ENCODE measurements at places on chromosomes 6 and 20. TPM values are rescaled to one million over a fixed set of nuclear protein-coding genes. Genes with fewer than 3 reads are reported as not detected.

- DNase-seq = no peak
Observed at GRCh38 chr6:139904158-139904533, 529.7 kb upstream of the CITED2 start.

DNA sequence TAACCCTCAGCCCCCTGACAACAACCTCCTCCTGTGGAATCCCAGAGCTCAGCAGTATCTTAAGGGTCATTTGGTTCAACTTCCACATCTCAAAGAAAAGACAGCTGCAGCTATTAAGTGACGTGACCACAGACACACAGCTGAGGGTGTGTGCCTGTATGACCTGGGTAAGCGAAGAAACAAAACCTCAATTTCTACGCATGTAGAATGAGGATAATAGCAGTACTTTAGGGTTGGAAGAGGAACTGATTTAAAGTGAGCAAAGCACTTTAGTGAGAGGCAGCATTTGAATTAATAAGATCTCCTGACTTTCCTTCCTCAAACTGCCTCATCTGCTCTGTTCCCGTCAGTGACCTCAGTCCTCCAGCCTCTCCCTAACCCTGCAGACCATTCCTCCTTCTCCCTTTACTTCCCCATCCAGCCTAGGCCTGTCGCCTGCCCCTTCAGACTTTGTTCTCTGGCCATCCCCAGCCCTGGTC, 6.8 kb upstream of the ARMC2 start:
- DNase-seq = no peak

GRCh38 chr20:64164123-64164836, at the start of gene MYT1:
TSS of gene MYT1 (plus strand) at chr20:64164452. CDS start at chr20:64198862, 34,410 bp downstream.
- DNase-seq = no peak

DNA sequence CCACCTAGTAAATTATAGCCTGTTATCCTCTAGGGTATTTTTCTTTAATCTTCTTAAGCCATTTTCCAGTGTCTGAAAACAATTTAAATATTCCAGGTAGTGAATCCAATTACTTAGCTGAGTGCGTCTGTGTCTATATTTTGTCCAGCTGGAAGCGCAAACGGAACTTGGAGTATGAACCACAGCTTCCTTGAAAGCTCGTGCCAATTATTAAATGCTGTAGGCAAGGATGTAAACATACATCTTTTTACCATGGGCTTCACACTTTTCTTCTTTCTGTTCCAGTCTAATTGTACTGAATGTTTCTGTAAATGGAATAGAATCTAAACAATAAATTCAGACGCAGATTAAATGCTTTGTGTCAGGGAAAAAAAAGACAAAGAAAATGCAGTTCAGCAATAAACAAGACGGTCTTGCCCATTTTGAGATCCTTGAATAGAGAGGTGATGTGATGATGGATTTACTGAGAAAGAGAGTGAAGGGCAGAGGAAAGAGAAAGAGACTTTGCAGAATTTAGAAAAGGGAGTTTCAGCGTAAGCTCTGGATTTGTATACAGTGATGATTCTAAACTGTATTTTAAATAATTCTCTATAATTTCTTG, 1.9 kb downstream of the PLCB1 start:
- DNase-seq = no peak

DNA sequence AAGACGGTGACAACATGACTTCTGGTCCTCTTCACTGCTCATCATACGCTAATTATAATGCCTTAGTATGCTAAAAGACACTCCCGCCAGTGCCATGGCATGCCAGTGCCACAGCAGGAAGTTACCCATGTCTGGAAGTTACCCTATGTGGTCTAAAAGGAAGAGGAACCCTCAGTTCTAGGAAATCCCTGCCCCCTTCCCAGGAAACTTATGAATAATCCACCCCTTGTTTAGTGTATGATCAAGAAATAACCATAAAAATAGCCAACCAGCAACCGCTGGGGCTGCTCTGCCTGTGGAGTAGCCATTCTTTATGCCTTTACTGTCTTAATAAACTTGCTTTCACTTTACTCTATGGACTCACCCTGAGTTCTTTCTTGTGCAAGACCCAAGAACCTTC, 15.8 kb upstream of the SERPINB9 start:
- DNase-seq = no peak

GRCh38 chr20:2234598-2235191, 61.1 kb upstream of the TGM3 start:
- DNase-seq = peak; percentile 65

GRCh38 chr6:129844118-129844891, 16.8 kb downstream of the TMEM244 start:
- no peak for DNase-seq

DNA sequence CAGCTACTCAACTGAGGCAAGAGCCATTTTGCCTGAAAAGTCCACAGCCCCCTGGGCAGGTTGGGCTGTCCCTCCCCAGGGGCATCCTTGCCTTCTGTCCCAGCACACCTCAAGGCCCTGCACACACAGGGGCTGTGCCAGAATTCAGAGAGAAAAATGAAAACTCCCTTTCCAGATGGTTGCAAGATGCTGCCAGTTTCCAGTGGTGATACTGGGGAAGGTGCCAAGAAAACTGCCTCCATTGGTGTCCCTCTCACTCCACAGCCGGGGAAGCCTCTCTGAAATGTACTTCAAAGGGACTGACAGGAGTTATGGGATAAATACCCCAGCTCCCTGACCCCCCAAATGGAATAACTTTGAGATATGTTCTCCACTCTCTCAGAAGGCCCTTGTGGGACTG, 154.2 kb upstream of the MAFB start:
- no peak for DNase-seq

GRCh38 chr6:20633566-20634340, 99.5 kb downstream of the CDKAL1 start:
- no peak for DNase-seq

DNA sequence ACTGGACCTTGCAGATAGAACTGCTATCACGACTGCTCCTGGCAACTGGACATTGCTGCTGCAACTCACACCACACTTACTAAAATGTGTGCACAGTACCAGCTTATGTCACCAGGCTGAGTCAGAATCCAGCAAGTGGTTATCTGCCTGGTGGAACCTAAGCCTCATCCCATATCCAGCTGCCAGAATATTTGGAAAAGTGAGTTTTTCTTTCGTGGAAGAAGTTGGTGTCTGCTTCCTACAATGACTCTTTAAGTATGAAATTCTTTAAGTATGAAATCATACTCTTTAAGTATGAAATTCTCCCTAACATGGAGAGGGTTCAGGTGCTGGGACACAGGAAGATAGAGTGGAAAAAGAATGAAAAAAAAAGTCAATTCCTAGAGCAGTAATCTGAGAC, 16.4 kb upstream of the POLR1H start:
- no peak for DNase-seq

DNA sequence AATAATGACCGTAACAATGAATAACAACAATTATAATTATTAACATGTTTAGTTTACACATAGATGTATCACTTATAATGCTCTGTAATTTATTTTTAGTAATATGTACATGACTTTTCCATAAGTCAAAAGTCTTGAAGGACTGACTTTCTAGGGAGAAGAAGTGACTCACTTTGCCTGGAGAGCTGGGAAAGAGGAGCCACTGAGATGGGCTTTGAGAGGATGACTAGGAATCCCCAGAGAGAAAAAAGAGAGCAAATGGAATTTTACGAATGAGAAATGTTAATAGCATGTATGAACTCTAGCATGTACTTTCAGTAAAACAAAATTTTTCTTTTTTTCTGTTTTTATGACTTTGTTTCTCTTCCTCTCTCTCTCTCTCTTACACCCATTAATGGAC, 67.8 kb upstream of the RALY start:
- DNase-seq = no peak

DNA sequence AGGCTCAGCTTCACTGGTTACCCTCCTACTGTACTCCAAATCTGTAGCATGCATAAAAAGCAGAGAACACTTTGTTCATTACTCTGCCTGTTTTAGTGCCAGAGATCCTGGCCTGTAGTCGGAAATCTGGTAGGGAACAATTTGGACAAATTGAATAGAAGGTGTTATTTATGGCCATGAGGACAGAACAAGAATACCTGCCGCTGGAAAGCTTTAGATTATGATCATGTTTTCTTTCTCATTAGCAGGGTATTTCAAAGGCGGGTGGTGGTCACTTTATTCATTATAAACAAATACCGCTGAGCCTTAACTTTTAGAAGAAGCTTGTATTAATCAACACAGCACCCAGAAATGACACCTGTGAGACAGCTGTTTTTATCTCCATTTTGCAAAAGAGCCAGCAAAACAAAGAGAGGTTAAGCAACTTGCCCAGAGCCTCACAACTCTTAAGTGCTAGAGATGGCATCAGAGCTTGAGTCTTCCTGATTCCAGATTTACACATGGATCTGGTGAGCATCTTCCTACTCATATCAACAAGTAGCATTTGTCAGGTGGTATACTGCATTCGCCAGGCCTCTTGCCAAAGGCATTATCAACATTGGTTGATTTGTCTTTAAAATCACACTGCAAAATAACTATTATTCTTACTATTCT, 110.5 kb downstream of the LCA5 start:
- no peak for DNase-seq

GRCh38 chr6:69232911-69233448, 563.8 kb downstream of the LMBRD1 start:
- peak; percentile 81 for DNase-seq

GRCh38 chr6:52317841-52318581, 33.5 kb upstream of the MCM3 start:
- no peak for DNase-seq

DNA sequence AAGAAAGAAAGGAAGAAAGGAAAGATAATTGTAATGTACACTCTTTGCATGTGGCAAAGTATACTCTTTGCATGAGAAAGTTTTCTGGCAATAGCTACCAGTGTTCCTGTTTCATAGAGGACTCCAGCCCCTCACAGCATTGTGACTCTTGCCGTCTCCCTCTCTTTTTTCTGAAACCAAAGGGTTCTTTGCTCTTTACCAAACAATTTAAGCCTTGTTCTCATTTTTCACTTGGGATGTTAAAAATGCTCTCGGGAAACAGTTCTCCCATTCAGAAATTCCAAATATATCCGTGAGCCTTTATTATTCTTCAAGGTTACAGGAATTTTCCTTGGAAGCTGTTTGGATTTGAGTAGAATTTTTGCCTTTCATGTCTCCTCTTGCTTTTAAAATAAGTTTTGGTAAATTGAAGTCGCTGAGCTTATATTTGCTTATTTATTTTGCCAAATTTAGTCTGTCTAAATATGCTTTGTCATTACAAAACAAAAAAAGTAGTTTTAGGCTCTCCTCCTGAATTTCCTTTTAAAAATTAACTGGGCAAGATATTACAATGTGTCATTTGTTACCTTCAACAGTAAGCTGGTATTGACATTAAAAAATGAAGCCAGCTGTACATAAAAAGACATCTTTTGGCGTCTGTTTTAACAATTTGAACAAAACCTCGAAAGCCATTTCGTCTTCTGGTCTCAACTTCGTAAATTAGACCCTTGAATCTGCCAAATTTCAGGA, 103.8 kb upstream of the ARMC2 start:
- DNase-seq = no peak

DNA sequence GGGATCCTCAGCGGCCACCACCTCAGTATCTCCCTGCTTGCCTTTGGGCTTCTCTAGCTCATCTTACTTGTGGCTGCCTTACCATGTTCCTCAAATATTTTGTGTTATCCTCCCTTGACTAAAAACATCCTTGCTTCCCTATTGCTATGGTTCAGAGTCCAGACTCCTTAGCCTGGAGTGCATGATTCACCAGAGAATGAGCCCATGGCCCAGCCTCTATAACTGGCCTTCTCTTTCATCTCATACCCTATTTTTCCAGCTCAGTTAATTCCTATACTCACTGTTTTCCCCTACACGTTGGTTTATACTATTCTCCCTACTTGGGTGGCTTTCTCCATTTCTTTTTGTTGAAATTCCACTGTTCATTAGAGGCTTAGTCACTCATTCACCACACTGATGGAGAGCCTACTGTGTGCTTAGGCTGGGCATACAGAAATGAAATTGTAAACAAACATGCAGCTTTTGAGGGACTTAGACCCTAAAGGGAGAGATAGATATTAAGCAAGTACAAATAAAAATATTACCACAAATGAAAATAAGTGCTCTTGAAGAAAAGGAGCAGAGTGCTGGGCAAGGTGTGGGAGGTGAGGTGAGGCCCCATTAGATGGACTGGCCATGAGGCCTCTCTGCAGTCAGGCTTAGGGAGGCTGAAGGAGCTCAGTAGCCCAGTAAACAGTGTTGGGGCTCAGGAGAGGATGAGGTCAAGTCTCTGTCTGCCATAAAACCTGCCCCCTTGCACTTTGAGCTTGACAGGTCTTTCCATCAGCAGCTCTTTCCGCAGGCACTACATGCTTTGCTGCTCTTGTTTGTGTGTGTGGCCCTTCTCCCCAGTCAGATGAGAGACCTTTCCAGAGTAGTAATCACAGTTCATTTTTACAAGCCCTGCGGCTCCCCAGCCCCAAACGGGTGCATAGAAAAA, 109.3 kb downstream of the TCP11 start:
- DNase-seq = no peak

DNA sequence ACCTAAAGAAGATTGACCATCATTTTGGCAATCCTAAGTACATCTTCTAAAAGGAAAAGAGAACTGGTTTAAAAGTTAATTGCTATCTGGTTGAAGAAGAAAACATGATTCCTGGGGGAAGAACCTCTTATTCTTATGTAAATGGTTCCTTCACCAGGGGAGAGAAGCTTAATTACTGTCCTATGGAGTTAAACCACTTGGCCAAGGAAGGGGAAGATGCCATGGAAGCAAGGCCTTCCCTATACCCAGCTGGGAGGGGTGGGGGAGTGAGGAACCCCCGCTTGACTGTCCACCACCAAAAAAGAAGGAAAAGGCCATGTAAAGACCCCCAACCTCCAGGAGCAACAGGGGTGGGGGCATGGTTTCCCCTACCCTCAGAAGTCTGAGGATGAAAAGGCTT, 962.1 kb downstream of the GRIK2 start:
- DNase-seq = no peak

GRCh38 chr6:107080036-107080435, 35.3 kb downstream of the BEND3 start:
- DNase-seq = no peak

DNA sequence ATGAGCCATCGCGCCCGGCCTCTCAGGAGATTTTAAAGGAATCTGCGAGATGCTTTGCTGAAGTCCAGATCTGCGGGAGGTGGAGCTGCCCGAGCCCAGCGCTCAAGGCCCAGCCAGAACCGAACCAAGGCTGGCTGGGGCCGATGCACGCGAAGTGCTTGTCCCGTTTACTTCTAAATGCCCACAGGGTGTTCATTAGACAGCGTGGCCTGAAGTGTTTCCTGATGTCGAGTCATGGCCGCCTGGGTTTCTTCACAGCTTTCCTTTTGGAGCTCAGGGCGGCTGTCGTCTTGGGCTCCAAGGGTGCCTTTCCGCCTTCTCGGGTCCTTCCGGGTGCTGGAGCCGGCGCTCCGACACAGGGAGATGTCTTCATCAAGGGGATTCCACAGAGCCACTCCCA, 25.1 kb upstream of the CCR6 start:
- DNase-seq = no peak

Gene KCNS1
- 0.42 TPM for polyA plus RNA-seq

Gene PRIM2
- polyA plus RNA-seq = 16.9 TPM

Gene HCRTR2
- polyA plus RNA-seq = 0.35 TPM

Gene PM20D2
- polyA plus RNA-seq = 36.3 TPM

Gene GUCA1A
- polyA plus RNA-seq = 0.15 TPM

Gene GMDS
- polyA plus RNA-seq = 62.2 TPM

Gene TRIM10
- polyA plus RNA-seq = 0.29 TPM

Gene RPP40
- 15.9 TPM for polyA plus RNA-seq

Gene ESF1
- 25.4 TPM for polyA plus RNA-seq

Gene DOK5
- 7.9 TPM for polyA plus RNA-seq

Gene ZNF334
- polyA plus RNA-seq = 44.9 TPM

Gene CDH26
- 0.98 TPM for polyA plus RNA-seq
